ENCODE measurements at places on chromosomes 1 and 21.

DNA sequence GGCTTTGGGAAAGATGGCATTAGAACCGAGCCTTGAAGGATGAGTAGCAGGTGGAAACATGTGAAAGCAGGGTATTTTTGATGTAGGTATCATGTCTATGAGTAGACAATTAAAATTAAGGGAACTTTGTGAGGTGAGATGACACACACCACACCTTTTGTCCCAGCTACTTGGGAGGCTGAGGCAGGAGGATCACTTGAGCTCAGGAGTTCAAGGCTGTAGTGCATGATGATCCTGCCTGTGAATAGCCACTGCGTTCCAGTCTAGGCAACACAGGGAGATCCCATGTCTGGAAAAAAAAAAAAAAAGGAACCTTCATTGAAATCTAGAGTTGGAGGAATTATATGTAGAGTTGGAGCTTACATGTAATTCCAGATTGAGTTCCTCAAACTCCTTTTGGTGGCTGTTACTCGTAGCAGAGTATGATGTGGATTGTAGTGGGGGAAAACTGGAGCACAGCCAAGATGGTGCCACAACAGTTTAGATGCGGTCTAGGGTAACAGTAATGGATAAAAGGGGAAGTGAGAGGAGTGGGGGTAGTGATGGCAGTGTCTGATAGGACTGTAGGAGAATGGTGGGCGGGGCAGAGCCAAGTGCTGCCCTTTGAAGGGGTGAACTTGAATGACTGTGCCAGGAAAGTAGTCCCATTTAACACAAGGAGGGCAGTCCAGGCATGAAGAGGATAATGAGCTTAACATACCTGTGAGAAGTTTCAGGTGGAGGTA lies 17.4 kb downstream of the AK4 start:
- no peak for DNase-seq

DNA sequence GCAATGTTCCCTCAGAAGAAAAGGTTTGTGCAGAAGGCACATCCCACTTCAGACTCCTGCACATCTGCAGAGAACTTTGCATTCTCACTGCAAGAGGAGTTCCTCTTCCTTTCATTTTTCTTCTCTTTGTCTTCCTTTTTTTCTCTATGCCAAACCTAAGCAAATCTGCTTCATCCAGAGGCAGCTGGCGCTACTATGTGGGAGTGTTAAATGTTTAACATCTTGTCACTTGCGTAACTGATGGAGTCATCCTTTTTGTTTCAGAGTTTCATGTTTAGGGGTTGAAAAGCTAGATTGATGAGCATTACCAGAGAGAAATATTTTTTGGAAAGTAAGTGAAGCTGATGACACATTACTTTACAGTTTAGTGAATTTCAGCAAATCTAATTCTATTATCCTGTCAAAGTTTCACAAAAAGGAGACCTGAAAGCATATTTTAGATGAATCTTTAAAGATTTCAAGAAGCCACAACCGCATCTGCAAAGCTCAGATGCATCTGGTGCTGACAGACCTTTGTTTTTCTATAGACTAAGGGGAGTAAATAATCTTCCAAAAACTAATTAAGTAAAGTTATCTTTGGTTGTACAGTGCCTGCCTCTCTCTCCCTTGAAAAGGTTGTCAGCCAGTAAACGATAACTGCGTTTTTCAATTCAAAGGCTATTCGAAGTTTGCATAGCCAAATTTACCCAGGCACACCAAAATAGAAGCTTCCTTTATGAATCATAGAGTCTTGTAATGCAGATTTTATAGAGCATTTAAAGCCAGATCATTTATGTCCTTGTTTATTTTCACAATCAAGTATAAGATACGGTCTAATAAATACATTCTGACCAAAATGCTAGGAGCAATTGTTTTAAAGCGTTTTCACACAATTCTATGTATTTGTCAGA lies 1.2 kb upstream of the LRRC53 start:
- DNase-seq, result no peak

DNA sequence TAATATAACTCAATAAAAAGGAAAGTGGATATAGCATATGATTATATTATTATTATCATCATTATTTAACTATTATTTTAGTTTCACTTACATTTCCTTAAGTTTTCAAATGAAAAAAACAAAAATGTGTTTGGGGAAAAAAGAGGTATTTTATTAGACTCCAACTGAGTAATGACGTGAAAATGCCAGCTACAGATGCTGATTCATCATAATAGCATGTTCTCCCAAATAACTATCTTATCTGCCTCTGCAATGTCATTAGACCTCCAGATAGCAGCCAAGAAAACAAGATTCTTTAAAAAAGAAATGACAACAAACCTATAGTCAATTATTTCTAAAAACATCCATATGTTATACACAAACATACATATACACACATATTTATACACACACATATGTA lies 1071.9 kb upstream of the TMPRSS15 start:
- no peak for DNase-seq

GRCh38 chr1:210770396-210770984 lies 363.5 kb downstream of the KCNH1 start:
- no peak for DNase-seq

- DNase-seq, result no peak
These were observed 34.9 kb upstream of the CACNA1E start for GRCh38 chr1:181448461-181448860.

DNA sequence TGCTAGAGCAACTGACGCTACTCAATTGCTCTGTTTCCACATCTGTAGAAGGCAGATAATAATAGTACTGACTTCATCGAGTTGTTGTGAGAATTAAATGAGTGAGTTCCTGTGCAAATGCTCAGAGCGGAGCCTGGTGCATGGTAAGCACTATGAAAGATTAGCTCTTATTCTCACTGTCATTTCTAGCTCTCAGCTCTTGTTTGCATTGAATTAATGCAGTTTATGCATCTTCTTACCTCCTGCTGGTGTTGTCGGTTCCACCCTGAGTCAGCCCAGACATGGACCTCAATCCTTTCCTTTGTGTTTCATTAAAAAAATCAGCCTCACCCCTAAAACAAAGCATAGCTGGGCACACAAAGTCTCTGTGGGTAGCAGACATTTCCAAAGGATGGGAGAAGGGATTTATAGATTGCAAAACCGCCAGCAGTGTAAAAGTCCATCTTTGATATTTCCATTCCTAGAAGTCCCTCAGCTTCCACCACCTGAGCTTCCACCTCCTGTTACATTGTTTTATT lies 254.4 kb upstream of the CSF3R start:
- no peak for DNase-seq

DNA sequence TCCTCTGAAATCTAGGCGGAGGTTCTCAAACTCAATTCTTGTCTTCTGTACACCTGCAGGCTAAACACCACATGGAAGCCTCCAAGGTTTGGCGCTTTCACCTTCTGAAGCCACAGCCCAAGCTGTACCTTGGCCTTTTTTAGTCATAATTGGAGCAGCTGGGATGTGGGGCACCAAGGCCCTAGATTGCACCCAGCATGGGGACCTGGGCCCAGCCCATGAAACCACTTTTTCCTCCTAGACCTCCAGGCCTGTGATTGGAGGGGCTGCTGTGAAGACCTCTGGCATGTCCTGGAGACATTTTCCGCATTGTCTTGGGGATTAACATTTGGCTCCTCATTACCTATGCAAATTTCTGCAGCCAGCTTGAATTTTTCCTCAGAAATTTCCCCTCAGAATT lies 181.0 kb downstream of the TYW3 start:
- no peak for DNase-seq

GRCh38 chr1:99119188-99119587 lies 114.5 kb upstream of the PLPPR5 start:
- DNase-seq, result no peak

DNA sequence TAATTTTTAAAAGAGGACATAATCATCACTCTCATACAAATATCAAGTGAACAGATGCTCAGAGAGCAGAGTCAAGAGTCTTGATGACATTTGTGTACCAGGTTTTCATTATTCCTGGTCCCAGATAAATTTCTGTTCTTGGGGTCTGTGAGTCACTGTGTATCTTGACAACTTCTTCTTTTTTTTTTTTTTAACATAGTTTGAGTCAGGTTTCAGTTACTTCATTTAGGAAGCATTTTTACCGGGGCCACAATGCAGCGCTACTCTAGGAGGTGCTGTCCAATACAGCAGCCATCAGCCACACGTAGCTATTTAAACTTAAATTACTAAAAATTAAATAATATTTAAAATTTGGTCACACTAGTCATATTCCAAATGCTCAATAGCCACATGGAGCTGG lies 188.1 kb upstream of the SAMSN1 start:
- DNase-seq, result no peak

DNA sequence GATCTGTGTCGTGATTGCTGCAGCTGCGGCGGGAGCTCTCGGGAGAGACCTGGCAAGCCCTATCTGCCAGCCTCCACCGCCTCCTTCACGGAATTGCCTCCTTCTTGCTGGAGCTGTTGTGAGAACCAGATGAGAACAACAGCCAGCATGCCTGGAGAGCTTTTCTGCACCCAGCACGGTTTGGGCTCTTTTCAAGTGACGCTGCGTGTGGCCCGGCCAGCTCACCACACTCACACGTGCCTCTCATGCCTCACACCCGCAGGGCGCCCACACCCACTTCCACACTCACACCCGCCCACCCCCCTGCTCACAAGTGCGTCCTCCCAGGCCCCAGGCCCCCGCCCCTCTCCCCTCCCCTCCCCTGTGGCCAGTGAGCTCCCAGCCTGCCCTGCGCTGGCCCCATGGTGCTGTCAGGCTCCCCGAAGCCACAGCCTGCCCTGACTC lies 135.7 kb upstream of the RUNX3 start:
- peak; percentile 84 for DNase-seq

- DNase-seq, result no peak
These were observed 32.3 kb downstream of the VWA5B1 start for GRCh38 chr1:20322825-20323612.

GRCh38 chr1:192235127-192235526 lies 76.9 kb downstream of the RGS18 start:
- no peak for DNase-seq

DNA sequence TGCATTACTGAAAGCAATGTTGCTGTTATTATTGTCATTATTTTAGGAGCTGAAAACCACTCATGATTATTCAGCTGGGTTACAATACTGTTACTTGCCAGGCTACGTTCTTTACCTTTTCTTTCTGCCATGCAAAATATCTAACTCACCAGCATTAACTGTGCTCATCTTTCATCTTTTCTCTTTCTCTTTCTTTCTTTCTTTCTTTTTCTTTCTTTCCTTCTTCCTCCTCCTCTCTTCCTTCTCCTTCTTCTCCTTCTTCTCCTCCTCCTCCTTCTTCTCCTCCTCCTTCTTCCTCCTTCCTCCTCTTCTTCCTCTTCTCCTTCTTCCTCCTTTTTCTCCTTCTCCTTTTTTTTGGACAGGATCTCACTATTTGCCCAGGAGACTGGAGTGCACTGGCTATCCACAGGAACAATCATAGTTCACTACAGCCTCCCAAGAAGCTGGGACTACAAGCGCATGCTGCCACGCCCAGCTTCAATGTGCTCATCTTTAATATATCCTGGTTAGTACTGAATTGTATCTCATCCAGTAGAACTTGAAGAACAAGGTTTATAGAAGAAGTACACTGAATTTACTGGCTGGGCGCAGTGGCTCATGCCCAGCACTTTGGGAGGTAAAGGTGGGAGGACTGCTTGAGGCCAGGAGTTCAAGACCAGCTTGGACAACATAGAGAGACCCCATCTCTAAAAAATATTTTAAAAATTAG lies 6.9 kb upstream of the ZMYM4 start:
- DNase-seq, result no peak

DNA sequence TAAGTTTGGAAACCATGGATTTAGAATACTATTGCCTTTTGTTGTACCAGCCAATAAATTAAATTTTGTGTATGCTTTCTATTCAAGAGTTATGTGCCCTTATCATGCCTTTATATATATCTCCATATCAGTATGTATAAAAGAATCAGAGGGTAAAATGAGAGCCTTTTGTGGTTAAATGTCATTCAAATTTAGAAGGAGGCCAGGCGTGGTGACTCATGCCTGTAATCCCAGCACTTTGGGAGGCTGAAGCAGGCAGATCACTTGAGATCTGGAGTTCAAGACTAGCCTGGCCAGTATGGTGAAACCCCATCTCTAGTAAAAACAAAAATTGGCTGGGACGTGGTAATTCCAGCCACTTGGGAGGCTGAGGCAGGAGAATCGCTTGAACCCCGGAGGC lies 88.9 kb downstream of the XPR1 start:
- no peak for DNase-seq

DNA sequence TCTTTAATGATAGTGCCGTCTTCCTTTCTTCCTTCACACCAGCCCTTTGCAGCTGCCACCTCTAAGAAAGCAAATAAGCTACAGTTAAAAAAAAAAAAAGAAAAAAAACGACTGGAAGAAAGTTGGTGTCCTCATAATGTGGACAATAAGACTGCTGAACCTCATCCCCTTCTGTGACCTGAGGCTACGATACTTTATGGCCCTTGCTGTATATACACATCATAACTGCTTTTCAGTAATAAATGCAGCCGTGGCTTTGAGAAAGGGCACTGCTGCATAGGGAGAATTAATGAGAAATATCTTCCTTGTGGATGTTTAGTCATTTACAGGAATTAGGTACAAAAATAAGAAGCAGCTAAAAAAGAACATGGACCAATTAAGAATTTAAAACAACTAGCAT lies 333.8 kb upstream of the ADGRL2 start:
- DNase-seq, result no peak

GRCh38 chr1:113490384-113490783 lies 100.1 kb downstream of the MAGI3 start:
- DNase-seq, result no peak

DNA sequence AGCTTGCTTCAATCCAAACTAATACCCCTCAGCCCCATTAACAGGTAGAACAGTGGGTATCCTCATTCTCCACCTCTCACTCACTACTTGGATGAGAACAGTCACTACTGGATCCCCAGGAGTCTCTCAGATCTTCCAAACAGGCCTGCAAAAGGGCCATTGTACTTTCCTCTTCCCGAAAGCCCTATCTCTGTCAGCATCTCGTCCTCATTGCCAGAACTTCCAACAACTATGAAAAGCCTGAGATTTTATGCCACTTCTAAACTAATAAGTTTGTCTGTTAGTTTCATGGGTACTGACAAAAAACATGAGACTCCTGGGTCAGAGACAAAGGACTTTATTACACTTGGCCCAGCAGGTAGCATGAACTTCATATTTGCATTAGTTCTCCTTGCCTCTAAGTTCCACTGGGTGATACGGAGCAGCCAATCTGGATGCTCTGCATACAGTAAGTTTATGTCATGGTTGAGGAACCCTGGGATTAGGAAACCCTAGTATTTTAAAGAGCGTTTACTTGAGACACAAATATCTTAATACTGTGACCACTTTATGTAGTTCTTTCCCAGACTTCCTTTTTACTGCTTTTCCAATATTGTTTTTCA lies 38.1 kb downstream of the VANGL2 start:
- no peak for DNase-seq
